GM23338 (cell line): ENCODE measurements at places on chromosomes 3 and 15. TPM values are rescaled to one million over a fixed set of nuclear protein-coding genes. Genes with fewer than 3 reads are reported as not detected.
A peak's percentile ranks its signal among the peaks of the same experiment; 100 is the strongest.

Gene ZNF860
- 2.7 and 5.2 TPM in 2 replicates for polyA plus RNA-seq

DNA sequence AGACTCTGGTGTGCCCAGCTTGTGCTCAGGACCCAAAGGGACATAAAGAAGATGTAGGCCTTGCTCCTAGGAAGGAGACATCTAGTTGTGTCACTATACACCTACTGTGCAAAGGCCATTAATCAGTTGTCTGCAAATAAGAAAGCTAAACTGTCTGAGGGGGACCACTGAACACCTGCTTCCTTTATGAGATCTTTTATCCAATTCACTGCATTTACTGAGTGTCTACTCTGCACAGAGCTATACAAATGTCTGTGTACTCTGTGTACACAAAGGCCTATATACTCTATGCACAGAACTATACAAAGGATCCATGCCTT lies 124.8 kb downstream of the CTNNB1 start:
- no peak for DNase-seq

- peak; percentile 28 for DNase-seq
Measured at GRCh38 chr3:5226783-5227182, 39.3 kb downstream of the EDEM1 start.

Gene SCAMP5
- 12.8 and 12.9 TPM in 2 replicates for polyA plus RNA-seq

Gene TMEM207
- not detected in 2 replicates for polyA plus RNA-seq

- no peak for DNase-seq
Measured at GRCh38 chr15:41888662-41889253, 5.1 kb downstream of the SPTBN5 start.

Gene MYO5C
- 6.4 and 7.9 TPM in 2 replicates for polyA plus RNA-seq

Gene BCHE
- polyA plus RNA-seq, result 0.92 and 1.1 TPM in 2 replicates

DNA sequence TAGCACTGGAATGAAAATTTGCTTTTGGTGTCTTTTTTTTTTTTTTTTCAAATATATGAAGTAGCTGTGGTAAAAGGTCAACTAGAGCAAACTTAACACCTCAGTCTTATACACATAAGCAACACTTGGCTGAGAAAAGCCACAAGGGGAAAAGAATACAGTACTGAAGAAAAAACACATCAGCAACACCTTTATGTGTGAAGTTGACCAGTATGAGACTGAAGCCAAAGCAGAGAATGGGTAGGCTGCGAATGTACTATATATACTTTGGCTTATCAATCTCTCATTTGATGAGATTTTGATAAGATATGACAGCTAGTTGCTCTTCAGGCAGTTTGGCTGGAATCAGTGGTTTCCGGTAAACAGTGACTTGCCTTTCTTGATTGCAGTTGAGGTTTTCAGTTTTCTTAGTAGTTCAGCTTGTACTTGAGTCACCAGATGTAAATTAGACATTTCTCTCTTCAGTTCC lies 22.0 kb upstream of the ZCWPW2 start:
- DNase-seq, result no peak

Gene TMEM158
- 9.6 and 12.8 TPM in 2 replicates for polyA plus RNA-seq

DNA sequence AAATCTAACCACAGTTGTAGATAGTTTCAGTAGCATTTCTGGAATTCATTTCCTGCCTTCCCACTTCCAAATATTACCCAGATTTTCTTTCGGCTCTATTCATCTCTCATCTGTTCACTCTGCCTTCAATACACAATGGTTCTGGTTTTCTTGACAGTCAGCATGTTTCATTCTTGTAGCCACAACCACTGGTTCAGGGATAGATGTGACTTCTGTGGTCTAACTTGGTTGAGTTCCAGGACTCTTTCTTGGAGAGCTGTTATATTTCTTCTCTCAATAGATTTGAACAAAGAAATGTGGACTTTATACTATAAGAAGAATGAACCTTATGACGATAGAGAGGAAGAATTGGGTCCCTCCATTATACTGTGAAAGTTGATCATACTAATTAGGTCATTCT lies 228.8 kb downstream of the NSUN3 start:
- DNase-seq, result no peak

DNA sequence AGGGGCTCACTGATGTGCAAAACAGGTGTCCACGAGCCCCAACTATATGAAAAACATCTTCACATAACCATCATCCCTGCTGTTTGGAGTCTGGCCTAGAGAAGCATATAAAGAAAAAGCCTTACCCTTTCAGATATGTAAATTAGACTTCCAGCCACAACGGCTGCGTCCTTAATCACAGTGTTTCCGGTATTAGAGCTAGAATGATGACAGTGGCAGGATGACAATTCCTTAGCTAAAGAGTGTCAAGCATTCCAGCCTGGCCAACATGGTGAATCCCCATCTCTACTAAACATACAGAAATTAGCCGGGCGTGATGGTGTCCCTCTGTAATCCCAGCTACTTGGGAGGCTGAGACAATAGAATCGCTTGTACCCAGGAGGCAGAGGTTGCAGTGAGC lies 19.5 kb upstream of the SAMD7 start:
- no peak for DNase-seq

DNA sequence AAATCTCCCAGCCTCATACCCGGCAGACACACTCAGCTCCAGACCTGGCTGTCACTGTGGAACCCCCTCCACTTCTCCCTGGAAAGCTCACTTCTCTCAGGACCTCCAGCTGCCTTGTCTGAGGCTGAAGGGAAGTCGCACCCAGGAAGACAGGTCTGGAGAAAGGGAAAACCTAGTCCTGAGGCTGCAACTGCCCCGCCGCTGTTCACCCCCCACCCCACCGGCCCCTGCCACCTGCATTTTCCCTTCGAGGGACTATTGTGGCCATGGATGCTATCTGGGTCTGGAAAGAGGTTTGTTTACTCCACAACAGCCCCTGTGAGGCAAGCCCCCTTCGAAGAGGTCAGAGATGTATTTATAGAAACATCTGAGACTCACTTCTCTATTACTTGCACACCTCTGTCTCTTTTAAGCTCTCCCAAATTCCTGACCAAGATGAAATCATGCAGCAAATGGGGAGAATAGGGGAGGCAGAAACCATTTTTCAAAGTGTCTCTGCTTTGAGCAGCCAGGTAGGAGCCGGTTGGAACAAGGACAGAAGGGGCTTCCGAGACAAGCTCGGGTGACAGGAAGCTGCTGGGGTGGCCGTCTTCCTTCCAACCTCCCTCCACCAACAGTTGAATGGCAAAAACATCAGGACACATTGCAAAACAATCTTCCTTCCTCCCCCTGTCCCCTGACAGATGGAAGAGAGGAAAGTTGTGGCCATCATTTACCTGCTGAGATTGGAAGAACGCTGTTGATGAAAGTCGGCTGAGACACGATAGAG lies 518 bp downstream of the COLQ start:
- no peak for DNase-seq

Gene ALDH1A2
- polyA plus RNA-seq, result not detected in 2 replicates

Gene ISY1
- 20.2 and 23.6 TPM in 2 replicates for polyA plus RNA-seq

GRCh38 chr15:101637516-101637915 lies 14.7 kb downstream of the TM2D3 start:
- DNase-seq, result no peak
